ENCODE measurements at places on chromosomes 13 and 19.

DNA sequence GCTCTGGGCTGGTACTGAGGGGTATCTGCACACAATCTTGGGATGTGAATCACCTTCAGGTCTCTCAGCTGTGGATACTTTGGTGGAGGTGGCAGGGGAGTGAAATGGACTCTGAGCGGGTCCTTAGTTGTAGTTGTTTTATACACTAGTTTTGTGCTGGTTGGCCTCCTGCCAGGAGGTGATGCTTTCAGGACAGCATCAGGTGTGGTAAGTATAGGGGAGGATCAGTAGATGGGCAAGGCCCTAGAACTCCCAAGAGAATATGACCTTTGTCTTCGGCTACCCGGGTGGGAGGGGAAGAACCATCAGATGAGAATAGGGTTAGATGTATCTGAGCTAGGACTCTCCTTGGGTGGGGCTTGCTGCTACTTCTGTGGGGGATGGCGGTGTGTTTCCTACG lies 2284.3 kb upstream of the PCDH20 start:
- no peak for DNase-seq

DNA sequence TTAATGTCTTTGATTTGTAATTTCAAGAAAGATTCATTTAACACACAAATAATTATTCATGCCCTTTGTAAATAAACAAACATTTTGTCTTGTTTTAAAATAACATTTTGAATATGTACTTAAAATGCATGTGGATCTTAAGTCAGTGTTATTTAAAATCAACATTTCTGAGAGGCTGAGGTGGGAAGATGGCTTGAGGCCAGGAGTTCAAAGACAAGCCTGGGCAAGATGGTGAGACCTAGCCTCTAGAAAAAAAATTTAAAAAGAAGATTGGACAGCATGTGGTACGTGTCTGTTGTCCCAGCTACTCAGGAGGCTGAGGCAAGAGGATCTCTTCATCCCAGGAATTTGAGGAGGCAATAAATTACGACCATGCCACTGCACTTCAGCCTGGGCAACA lies 1268.2 kb downstream of the SLITRK1 start:
- no peak for DNase-seq

GRCh38 chr13:34894756-34895155 lies 47.3 kb upstream of the NBEA start:
- DNase-seq = no peak

DNA sequence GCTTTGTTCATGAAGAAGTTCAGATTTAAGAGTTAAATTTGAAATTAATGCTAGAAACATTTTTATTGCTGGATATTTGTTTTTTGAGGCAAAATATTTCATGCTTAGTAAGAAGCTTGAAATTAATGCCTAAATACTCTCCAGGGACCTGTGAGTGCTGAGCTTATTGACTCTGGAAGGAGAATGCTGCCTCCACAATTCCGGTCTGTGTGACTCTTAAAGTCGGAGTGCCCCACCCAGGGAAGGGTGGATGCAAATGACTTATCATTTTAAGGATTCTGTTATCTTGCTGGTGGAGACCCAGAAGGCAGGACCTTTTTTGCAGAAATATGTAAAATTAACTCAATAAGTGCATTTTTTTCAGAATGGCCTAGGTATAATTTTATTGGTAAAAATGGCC lies 143.8 kb upstream of the RXFP2 start:
- DNase-seq = no peak

GRCh38 chr19:40284501-40285352 lies at the start of gene AKT2:
AKT2 (minus strand) TSS chr19:40285345; CDS start chr19:40265267, 20,078 bp downstream.
- peak; percentile 51 for DNase-seq

DNA sequence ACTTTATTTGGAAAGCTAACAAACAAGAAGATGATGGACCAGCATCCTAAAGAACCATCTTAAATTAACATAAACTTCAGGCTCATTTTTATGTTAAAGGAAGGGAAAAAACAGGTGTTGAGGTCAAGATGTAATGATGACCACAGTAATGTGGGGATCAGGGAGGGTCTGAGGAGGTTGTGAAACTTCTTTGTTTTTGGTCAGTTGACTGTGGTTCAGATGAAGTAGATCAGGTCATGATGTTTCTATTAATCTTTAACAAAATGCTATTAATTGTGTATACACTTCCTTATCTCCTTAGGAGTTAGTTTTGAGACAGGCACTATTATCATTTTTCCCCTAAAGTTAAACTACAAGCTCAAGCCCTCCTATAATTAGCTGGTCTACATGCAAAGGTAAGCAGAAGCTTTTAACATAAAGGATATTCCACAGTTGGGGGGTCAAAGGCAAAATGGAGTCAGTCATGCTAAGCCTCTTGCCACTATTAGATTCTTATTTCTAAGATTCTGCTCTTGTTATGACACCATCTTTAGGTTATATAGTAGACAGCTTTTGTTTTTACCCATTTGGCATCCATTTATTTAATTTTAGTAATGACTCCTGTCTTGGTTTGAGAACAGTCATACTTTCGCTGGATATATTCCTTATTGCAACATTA lies 800.1 kb upstream of the PCDH9 start:
- no peak for DNase-seq

- DNase-seq = no peak
Measured at GRCh38 chr13:81493144-81493543, 1152.2 kb upstream of the SPRY2 start.

GRCh38 chr13:31545616-31546015 lies 193.7 kb upstream of the RXFP2 start:
- no peak for DNase-seq

DNA sequence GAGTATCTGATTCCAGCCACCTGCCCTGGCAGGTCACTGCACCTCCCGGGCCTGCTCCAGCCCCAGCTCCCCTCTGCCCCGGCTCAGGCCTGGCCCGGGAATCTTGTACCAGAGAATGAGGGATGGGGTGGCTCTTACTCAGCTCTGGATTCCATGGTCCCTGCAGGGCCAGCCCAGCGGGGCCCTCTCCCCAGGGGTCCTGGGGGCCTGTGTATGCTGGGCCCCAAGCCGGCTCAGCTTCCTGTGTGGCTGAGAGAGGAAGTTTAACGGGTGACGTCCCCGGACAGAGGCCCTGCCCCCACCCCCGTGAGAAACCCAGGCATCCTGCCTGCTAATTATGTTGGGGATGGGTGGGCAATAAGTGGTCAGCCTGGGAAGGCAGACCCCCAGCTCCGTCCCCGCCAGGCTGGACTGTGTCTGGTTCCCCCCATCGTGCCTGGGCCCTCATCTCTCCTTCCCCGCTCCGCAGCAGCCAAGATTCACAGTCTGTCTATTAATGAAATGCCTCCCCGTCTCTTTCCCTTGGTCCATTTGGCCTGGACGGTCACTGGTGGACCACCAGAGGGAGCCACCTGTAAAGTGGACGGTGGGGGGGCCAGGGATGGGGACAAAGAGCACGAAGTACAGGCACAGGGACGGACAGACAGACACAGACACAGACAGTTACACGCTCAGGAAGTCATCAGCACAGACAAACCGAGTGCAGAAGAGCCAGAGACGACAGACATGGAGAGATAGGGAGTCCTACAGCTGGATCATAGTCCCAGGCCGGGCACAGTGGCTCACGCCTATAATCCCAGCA lies at the start of gene DENND1C:
TSS of gene DENND1C (minus strand) at position 247 of the 802 bp plus-strand sequence. CDS start at position 155, 92 bp downstream.
- no peak for DNase-seq

DNA sequence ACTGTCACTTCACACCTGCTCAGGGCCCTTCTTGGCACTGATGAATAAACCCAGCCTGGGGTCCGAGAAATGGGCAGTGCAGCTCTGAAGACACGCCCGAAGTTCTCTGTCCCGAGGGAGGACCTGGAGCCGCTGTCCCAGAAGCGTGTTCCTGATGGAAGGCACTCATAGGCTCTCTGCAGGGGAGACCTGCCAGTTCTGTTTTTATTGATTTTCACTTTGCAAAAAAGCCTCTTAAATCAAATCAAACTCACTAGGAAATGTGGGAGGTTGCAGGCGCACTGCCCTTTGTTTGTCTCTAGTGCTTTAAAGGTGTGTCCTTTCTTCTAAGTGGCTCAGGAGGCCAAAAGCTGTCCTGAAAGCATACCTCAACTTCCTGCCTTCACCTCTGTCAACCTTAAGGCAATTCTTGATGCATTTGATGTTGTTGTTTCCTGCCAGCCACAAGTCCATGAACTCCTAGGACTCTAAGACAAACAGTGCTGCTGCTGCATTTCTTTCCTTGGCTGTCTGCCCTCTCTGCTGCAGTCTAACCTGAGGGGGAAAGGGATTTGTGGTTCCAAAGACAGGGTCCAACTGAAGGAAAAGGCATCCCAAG lies 663.2 kb downstream of the UQCRFS1 start:
- DNase-seq = no peak

DNA sequence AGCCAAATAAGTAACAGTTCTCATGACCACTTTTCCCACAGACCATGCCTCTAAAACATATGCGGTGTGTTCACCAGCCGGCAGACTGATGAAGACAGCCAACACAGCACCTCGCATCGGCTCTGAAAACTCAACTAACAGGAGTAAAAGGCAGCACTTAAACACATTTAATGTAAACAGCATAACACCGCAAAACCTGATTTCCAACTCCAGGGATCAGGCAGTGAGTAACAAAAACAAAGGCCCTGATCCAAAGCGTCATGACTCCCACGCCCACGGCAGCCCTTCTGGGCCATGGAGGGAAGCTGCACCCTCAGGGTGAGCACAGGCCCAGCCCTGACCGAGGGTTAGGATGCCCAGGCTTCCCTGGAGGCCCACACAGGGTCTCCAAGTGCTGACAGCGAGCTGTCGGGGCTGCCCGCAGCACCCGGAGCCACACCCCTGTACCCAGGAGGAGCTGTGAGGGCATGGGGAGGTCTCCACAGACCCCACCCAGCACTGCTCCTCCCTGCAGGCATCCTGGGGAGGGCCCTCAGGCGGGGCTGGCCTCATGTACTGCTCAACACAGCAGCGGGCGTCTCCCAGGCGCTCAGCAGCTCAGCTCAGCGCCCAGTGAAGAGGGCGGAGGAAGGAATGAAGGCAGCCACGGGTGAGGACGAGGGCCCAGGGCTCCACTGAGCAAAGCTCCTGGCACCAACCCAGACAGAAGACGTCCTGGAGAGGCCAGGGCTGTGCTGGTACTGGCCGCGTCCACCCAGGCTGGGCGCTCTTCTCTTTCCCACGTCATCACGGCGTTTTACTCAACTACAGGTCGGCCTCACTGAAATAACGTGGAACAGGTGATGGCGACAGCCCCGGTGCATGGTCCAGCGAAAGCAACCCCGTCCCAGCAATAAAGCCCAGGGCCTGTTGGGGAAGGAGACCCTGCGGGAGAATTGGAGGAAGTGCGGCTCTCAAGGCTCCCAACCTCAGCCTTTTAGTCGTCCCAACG lies 53.7 kb downstream of the RASA3 start:
- DNase-seq = peak; percentile 25

GRCh38 chr13:34886121-34886875 lies 55.8 kb upstream of the NBEA start:
- DNase-seq = no peak

DNA sequence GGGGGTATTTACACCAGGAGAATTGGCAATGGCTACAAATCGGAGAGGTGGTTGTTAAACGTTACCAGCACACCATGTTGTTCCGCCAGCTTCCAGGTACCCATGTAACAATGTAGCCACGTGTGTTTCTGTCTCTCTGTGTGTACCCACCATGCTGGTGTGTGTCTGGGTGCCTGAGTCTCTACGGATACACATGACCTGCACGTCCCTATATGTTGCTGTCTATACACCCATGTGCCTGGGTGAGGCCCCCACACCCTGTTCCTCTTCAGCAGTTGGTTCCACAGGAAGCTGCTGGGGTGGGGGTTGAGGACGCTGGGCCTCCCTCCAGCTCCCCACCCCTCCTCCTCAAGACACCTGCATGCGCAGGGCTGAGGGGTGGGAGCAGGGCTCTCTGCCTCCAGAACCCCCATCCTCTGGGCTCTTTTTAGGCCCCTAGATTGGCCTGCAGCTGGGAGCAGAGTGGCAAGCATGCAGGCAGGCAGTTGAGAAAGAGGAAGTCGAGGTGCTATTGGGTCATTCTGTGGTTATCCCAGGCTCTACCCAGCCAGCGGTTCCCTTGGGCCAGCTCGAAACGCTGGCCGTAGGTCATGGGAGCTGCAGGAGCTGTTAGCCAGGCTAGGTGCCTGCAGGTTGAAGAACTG lies at the start of gene ARHGEF18:
TSS of gene ARHGEF18 (plus strand) at position 351 of the 644 bp plus-strand sequence. CDS start 13,954 bp downstream, outside the sequence.
- DNase-seq = no peak

DNA sequence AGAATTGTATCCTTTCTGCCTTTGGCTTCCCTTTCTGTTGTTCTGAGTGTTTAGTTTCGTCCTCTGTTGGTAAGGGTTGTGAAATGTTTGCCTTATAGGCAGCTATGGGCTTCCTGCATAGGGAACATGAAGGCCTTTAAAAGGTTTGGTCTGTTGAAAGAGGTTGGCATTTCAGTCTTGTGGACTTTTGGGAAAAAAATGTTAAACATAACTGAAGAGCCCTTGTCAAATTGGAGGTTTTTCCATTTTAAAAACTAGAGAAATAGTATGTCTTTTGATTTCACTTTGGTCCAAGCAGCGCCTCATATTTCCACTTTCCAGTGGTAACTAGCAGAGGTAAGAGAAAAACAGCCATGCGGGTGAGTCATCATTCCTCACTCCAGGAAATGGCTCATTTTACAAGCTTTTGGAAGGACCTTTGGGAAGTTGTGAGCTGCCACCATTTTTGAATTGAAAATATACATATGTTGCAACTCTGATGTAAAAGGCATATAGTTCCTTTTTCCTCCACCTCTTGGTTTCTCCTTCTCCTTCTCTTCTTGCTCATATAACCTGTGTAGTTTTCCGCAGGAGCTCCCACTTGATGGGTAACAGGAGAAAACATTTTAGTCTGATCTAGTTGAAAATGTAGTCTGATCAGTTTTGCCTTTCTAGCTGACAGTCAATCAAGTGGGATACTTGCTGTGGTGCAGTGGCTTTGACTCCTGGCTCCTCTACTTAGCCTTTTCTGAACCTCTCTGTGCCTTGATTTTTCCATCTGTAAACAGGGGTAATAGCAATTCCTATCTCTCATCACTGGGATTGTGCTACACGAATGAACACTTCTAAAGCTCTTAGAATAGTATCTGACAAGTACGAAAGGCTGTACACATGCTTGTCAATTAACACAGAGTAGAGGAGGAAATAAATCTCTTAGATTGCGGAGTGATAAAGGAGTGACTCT lies 23.0 kb downstream of the GPC6 start:
- peak; percentile 76 for DNase-seq

DNA sequence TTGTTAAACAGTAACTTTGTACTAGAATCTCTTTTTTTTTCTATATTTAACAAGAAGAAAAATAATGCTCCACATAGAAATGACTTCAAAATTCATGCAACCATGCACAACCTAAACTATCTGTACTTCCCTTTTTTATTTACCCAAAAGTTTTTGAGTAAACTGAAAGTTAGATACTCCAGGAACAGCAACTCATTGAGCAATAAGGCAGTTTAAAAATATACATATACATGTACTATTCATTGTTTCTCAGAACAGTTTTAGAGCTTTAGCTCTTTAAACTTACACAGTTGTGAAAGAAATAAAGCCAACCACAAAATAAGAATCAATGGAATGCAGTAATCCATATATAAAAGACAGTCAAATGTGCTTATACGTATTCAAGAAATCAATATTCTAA lies 39.2 kb downstream of the MTMR6 start:
- no peak for DNase-seq

- no peak for DNase-seq
Measured at GRCh38 chr19:13120031-13120430, 2.0 kb downstream of the NACC1 start.

- no peak for DNase-seq
Measured at GRCh38 chr13:78659732-78660494, 958 bp upstream of the OBI1 start.

- no peak for DNase-seq
Measured at GRCh38 chr19:42312370-42312769, 739 bp upstream of the TMEM145 start.

All from NCI-H510A treated with DMSO at 0.1 percent for 48 hours (cell line).